ENCODE measurements at places on chromosomes 7 and 10.

- no peak for DNase-seq
Observed at GRCh38 chr10:58641708-58642107, 129.0 kb downstream of the BICC1 start.

GRCh38 chr10:533186-533585 lies 156.3 kb downstream of the DIP2C start:
- DNase-seq: no peak

DNA sequence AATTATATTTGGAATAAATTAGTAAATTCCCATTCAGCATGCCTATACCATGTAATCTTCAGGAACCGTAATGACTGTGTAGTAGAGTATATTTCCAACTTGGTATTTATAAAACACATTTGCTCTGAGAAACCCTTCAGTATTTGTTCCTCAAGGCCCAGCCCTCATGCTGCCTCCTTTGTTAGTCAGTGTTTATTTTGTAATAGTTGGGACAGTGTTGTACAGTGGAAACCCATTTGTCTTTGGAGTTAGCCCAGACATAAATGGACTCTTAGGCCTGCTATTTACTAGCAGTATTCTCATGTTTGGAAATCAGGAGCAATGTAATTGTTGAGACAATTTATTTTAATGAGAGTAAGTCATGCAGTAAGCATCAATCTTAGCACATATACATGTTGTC lies 686.9 kb downstream of the AUTS2 start:
- no peak for DNase-seq

GRCh38 chr7:118252087-118252486 lies 27.6 kb downstream of the ANKRD7 start:
- no peak for DNase-seq

DNA sequence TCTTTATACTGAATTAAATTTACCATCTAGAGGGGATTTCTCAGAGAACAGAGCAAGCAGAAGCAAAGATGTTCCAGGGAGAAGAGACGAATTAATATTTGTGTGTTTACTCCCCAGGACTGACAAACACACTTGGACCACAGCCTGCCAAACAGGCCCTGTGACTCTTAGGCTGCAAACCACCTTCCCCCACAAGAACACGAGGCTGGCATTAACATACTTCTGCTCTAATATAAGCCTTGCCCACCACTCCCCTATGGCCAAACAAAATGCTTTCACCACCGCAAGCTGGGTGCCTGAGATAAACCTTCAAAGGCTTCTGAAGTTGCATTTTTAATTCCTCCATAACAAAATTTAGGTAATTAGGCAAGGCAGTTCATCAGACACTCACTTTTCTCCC lies 88.4 kb downstream of the FGFR2 start:
- DNase-seq: no peak

DNA sequence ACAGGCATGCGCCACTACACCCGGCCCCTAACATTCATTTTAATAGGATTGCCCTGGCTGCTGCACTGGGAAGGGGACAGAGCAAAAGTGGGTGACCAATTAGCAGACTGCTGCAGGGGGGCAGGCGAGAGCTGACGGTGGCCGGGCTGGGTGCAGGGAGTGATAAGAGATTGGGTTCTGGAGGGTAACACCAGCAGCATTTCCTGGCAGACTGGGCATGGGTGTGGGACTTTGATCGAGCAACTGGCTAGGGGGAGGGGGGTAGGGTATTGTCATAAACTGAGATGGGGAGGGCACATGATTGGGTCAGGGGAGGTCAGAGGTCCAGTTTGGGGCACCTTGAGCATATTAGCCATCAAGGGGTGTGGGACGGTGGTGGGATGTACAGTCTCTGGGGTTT lies 20.2 kb upstream of the AMZ1 start:
- no peak for DNase-seq

DNA sequence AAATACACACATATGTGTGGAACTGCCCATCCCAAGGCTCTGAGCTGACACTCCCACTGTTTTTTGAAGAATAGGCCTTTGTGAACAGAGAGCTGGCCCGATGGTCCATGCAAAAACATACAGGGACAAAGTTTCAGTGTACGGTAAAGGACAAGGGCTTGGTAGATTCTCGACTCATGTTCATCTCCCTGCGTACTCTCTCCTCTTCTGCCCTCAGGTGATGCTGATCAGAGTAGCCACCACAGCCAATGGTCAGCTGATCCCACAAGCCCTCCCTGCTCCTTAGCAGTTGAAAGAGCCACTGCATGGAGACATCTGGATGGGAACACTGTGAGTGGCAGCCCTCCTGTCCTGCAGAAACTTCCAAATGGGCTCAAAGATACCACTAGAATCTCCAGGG lies 23.1 kb upstream of the C10orf71 start:
- no peak for DNase-seq

- DNase-seq: no peak
Observed at GRCh38 chr7:24500599-24500998, 72.7 kb upstream of the PALS2 start.

DNA sequence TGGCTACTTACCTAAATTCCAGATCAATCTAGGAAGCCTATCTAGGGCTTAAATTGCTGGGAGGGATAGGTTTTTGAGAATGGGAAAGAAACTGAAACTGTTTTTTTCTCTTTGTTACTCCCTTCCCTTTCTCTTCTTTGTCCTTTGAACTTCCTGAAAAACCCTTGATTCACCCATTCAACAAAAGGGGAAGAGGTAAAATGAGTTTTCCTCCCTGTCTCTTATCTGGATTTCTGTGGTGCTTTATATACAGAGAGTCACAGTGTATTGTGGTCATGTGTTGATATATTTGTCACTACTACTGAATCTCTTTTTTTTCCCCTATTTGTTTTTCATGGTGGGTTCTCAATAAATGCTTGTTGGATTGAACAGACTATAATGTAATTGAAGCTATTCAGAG lies 19.8 kb upstream of the NUP205 start:
- no peak for DNase-seq

DNA sequence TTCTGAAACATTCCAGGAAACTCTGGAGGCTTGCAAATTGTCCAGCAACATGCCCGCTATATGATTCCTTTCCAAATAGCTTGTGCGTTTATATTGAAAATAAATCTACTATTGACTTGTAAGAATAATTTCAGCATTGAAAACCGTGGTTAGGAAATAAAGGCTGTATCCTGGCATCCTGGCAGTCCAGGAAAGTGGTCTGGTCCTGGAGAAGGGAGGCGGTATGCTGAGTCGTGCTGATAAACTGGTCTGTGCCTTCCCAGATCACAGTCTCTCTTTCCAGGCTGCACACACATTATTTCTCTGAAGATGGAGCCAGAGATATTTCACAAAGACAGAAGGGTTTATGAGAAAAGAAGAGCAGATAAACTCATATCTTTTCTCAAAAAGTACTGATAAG lies 350.1 kb upstream of the COBL start:
- no peak for DNase-seq

GRCh38 chr7:132485600-132486273 lies 90.5 kb downstream of the PLXNA4 start:
- no peak for DNase-seq

DNA sequence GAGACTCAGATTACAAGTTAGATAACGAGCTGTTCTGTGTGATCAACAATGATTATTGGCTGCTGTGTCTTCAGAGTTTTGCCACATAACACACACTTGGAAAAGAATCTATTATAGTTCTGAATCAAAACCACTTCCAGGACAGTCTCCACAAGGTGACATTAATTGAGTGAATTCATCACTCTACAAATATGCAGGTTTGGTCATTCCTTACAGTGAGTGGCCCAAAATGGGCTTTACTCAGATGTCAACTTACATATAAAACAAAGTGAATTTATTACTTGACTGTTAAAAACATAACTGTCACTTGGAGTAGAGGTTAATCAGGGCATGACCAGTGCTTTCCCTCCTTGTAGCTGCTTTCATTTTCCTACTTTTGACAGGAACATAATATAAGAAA lies 984.3 kb downstream of the REEP3 start:
- no peak for DNase-seq

GRCh38 chr10:121027371-121027770 lies 176.2 kb downstream of the WDR11 start:
- no peak for DNase-seq

- no peak for DNase-seq
Observed at GRCh38 chr10:49352323-49352722, 43.6 kb downstream of the DRGX start.

DNA sequence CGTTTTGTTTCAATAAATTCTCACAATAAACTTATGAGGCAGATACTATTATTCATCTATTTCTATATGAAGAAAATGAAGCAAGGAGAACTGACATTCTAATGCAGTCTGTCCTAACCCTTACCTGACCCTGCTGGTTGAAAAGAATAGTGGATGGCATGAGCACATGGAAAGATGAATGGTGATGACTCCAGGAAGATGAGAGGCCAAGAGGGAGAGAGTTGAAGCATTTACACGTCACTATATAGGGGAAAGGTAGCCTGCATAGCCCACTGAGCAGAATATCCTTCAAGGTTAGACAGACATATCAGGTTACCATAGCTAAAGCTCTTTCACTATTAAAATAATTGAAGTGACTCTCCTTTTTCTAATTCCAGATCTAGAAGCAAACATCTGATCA lies 163.9 kb upstream of the CDK1 start:
- no peak for DNase-seq

DNA sequence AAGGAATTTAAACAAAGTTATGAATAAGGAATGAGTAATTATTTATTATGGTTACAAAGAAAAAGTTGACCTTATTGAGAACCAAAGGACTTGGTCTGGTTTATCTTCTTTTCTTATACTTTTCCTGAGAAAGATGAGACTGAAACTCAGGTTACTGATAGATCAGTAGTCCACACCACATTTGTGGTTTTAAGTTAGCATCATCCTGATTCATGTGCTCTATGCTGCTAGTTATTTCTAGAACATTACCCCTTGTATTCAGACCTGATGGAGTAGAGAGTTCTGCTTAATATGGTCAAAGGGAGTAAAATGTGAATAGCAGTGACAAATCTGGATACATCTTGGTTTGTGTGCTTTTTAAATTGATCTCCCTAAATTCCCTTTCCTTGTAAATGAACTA lies 63.8 kb downstream of the FOXP2 start:
- no peak for DNase-seq

GRCh38 chr10:58384544-58384998 lies 639 bp upstream of the TFAM start:
- no peak for DNase-seq

GRCh38 chr10:66214721-66215404 lies 711.0 kb upstream of the LRRTM3 start:
- no peak for DNase-seq

- no peak for DNase-seq
Observed at GRCh38 chr7:125563964-125564529, 634.4 kb upstream of the POT1 start.

DNA sequence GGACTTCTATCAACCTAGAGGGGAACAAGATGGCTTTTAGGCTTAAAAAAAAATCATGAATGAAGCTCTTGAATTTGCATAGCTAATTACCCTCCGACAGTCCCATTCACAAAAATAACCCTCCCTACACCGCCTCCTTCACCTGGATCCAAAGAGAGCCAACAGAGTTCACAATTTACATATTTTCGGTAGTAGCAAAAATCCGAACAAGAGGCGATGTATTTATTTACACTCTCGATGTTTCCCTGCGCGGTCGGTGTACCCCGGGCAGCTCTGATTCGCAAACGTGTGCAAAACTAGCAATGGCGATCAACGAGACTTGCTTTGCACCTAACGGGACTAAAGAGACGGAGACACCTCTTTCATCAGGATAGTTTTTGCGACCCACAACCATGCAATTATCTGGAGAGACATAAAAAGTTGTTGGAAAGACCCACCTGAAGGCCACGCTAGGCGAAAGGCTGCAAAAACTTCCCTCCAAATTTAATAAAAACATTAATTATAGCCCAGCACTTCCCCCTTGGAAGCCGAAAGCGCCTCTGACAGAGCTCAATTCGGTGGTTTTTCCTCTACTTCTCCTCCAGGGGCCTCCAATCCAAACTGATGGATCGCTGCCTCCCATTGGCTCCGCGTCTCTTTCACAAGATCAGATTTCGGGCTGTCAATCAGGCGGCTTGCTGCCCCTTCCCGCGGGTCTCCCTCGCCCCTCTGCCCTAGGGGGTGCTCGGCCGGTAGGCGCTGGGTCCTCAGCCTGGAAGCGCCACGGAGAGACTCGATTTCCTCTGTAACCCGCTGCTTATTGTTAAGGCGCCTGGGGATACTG lies at the start of gene ETV1:
ETV1 (minus strand) TSS at position 541 of the 823 bp plus-strand sequence. CDS start 614 bp downstream, outside the sequence.
- DNase-seq: no peak

- no peak for DNase-seq
Observed at GRCh38 chr10:126930131-126930882, 25.1 kb downstream of the DOCK1 start.

DNA sequence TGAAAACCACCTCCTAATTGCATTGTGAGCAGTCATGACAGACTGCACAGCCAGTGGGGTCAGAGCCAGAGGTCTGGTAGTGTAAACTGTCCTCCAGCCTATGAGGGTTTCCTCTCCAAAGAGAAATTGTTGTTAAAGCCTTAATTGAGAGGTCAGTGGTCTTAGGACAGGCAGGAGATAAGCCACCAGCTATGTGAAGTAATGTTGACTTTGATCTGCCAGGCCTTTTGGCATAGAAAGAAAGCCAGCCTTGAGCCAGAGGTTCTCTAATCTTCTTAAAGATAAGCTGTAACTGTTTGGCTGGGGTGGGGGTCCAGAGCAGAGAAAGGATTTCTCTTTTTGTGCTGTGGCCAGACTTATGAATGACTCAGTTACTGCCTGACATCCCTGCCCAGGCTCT lies 248.4 kb downstream of the WDR11 start:
- DNase-seq: no peak

DNA sequence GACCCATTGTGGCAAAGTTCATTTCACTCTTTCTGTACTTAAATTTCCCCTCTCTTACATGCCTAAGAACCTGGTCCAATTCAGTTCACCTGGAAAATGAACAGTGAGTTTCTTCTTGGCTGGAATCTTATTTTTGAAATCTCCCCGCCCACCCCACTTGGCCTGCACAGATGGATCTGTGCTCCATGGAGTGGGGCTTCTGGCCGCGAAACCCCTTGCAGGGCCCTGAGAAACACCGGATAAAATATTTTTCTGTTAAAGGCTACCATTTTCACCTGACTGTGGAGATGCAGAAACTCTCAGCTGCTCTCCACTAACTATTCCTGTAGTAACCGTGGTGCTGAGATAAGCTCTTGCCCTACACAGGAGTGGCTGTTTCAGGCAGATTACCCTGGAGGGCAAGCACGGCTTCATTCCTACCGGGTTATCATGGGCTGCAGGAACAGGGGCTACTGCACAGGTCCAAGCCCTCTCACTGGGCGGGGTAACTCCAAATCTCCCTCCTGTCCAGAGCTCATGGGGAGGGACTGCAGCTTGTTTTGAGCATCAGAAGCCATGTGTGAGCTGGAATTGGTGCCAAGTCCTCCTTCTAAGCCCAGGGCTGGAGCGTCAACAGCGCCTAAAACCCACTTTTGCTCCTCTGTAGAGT lies 118.9 kb downstream of the PRPF18 start:
- no peak for DNase-seq

GRCh38 chr7:147432079-147432478 lies 1158.5 kb upstream of the C7orf33 start:
- no peak for DNase-seq

GRCh38 chr10:98251399-98251798 lies 16.6 kb downstream of the LOXL4 start:
- no peak for DNase-seq

DNA sequence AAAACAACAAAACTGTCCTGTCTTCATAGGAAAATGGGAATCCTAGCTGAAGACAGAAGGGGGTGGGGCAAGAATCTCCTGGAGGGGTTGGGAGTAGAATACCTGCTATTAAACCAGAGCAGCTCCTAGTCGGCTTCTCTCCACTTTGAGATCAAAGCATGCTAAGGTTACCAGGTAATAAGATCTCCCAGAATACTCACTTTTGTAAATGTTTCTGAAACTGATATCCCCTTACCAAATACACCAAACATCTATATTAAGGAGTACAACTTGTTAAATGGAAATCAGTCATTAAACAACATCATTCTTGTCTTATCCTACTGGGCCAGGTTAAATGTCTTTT lies 29.5 kb upstream of the DAGLB start:
- no peak for DNase-seq
